ENCODE measurements at places on chromosomes 2 and 18.

DNA sequence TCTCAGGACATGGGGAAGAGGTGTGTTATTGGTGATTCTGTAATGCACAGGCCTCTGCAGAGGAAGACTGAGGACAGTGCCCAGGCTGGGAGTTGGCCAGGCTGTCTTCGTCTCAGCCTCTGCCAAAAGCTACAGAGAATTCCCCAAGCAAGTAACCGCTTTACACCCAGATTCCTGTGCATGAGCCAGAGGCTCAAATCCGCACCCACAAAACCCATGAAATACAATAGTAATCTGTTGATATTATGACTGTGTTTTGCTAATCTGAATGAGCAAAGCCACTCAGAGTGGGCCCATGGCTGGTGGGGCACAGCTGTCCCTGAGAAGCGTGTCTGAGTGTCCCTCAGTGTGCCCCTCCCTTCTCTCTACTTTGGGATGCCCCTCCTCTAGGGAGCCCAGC lies 149.5 kb upstream of the PXDN start:
- DNase-seq: peak; percentile 39

DNA sequence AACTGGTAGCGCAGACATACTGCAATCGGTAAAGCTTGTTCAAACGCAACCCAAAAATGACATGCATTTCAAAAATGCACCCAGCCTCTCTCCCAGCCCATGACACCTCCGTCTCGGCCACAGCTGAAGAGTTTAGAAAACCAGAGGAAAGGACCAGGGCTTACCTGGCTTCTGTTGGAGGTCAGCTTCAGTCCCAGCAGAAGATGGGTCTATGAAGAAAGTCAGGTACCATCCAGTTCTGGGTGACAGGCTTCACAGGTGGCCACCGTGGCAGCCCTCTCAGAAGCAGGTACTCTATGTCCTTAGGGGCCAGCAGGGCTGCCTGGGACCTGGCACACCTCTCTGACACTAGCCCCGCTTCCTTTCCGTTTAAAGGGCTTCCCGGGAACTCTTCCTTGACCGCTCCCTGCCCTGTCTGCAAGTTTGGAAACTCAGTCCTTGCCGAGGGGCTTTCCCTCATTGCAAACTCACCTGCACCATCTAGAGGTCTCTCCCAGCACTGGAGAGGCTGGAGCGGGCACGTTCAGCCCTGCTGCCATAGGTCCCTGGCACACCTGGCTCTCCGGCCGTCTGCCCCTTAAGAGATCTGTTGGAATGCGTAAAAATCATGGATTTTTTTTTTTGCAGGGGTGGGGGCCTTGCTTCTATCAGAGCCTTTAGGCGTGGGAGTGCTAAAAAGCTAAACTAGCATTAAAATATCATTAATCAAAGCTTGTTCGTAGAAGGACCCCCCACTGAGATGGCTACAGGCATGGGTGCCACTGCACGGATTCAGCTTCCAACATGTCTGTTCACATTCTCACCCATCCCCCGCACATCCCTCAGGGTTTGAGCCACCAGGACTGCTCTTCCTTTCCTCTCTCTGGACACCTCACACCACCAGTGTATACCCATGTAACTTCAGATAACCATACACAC lies at the start of gene EDAR:
TSS of gene EDAR (minus strand) at position 425 of the 918 bp plus-strand sequence. CDS start 58,206 bp downstream, outside the sequence.
- DNase-seq: peak; percentile 82

GRCh38 chr18:60894254-60894945 lies 438.8 kb upstream of the CDH20 start:
- no peak for DNase-seq

DNA sequence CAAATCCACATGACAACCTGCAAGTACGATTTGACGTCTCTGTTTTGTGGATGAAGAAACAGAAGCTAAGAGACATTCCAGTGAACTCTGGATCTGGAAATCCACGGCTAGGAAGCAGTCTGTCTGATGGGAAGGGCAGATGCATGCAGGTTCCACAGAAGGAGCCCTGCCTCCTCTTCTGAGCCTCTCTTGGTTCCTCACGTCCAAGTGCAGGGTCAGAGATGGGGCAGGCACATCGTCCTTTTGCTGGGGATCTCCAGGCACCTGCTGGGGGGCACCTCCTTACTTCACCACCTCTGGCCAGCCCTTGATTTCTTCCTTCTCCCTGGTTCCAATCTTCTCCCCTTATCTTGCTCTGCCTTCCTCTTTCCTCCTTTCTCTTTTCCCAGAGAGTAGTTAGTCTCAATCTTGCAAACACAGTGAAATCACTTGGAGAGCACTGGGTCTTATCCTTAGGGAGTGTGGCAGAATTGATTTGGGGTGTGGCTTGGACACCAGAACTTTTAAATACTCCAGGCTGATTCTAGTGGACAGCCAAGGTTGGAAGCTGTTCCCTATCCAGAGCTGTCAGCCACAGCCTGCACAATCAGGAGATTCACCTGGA lies 137.8 kb downstream of the BCL2 start:
- no peak for DNase-seq

DNA sequence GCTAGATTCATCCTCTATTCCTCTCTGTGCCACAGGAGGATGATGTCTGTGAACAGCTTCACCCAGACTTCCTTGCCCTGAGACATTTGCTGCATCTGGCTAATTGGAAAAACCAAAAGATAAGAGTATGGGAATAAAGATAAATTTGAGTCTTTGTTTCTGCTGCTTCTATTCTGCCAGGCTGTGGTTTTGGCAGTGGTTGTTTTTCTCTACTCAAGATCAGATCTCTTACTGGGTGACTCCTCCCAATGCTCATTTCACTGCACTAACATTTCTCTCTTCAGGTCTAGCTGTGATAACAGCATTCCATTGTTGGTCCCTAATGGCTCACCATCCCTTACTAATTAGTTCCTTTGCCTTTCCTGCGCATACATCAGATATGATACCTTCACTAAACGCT lies 89.5 kb downstream of the CALCRL start:
- DNase-seq: no peak

DNA sequence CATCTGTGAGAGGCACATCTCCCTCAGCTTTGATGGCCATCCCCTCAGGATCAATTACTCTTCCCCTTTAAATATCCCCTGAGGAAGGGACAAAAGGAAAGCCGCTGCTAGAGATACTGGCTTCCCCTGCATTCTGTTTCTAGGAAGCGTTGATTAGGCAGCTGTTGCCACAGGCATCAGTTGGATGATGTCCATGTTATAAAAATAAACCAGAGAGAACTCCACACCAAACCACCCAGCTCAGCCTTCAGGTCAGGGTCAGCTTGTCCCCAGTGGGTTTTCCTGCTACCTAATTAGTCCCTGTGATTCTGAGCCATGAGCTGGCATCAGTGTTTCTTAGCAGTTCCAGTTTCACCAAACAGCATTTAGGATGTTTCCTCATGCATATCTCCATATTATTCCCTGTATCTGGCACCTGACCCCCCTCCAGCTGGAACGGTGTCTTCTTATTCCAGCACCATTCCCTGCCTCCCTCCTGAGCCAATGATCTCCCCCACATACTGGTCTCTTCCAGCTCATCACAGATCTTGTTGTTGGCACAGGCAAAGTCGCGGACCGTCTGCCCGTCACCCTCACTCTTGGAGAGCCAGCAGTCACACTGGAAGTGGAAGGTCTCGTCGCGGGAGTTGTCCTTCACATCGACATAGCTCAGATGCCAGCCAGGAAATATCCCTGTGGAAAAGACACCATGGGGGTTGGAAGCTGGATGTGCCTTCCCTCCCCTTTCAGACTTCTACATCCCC lies 168.4 kb downstream of the LOXHD1 start:
- peak; percentile 68 for DNase-seq

DNA sequence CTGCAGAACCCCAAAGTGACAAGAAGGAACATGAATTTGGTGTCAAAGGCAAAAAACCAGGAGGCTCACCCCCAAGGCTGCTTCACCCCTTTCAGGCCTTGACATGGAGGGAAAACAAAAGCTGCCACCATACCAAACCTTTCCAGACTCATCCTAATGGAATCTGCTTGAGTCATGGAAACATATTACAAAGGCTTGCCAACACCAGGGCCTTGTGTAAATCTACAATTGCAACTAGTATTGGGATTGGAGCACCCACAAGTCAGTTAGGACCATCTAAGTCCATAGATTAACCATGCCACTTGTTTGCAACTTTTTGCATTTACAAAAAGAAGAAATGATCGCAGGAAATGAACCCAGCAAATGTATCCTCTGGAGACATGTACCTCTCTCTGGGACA lies 297.6 kb downstream of the CDCA7 start:
- no peak for DNase-seq

- no peak for DNase-seq
These were observed 10.2 kb downstream of the ZNF514 start for GRCh38 chr2:95149397-95149984.

GRCh38 chr2:172326211-172326509 lies 101.2 kb upstream of the ITGA6 start:
- no peak for DNase-seq

- no peak for DNase-seq
These were observed 37.4 kb downstream of the SMAD2 start for GRCh38 chr18:47893047-47893446.

GRCh38 chr2:66925128-66925527 lies 472.0 kb upstream of the ETAA1 start:
- DNase-seq: no peak

GRCh38 chr2:218607436-218608115 lies at the start of gene PLCD4:
PLCD4 (plus strand) TSS chr2:218607899; CDS start chr2:218615740, 7,841 bp downstream.
- DNase-seq: peak; percentile 80

- DNase-seq: no peak
These were observed 315.8 kb upstream of the KLHL29 start for GRCh38 chr2:23069156-23069555.

DNA sequence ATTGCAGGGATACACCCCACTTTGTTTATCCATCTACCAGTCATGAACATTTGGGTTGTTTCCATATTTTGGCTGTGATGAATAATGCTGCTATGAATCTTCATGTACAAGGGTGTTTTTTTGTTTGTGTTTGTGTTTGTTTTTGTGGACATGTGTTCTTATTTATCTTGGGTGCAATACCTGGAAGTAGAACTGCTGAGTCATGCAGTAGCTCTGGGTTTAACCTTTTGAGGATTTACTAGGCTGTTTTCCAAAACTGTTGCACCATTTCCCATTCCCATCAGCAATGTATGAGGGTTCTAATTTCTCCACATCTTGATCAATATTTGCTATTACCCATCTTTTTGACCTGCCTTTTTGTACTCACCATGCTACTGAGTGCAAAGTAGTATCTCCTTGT lies 140.0 kb upstream of the CYP1B1 start:
- no peak for DNase-seq

- no peak for DNase-seq
These were observed 55.6 kb upstream of the IMP4 start for GRCh38 chr2:130286983-130287655.

DNA sequence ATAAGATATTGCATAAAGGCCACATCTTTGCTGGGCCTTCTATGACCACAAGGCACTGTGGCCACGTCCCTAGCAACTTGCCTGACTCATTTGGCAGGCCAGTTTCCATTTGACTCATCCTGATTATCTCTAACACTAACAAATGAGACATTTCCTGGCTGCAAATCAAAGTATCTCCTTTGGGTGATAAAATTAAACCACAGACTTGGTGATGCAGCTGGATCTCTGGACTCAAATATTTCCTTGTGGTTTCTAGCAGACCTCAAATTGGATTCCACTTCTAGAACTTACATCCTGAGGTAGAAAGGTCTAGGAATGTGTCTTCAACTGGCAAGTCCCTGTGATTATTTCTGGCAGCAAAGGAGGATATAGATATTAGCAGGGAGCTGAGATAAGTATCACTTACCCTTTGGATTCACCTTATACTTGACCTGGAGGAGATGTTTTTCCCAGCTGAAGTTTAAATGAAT lies 167.9 kb upstream of the NXPH2 start:
- peak; percentile 7 for DNase-seq

DNA sequence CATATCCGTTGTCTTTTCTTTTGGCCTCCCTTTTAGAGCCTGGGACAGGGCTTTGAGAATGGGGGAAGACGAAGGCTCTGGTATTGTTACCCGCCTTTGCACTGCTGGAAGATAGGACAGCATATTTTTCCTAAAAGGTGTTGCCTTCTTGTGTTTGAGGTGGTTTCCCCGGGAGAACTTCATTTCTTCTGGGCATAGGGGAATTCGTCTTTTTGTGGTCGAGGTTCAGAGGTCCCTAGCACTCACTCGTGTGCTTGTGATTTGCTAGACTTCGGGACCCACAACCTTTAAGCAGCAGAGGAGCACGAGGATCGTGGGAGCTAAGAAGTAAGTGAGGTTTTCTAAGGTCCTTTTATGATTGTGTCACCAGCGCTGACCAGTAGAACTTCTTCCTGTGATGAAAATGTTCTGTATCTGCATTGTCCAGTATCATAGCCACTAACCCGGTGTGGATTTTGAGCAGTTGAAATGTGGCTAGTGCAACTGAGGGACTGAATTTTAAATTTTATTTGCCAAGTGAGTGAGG lies 611 bp downstream of the ZNF512 start:
- DNase-seq: peak; percentile 18

DNA sequence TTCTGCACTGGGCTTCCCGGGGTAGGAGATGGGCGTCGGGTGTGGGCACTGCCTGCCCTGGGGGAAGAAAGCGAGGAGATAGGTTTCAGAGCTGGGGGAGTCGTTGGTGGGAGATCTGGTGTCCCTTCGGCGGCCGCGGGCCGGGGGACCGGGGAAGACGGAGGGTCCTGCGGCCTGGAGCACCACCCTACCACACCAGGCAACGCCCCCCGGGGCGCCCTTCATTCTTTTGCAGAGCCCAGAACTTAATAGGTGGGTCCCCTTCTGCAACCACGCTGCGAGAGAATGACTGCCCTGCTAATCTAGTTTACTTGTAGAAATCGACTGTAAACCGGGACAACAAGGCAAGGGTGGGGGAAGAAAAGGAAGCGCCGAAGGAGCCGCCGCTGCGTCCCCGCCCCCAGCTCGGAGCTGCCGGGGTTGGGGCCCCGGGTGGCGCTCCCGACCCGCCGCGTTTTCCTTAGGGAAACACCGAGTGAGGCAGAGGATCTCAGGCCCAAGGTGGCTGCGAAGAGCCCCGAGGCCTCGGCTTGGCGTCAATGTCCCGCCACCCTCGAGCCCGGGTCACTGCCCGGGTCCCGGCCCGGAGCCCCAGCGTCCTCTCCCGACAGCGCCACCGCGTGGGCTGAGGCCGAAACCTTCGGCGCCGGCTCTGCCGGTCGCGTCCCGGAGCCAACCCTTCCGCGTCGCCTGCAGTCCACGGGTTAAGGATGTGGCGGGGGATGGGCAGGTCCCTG lies 5.4 kb upstream of the SATB2 start:
- peak; percentile 87 for DNase-seq

- DNase-seq: no peak
These were observed 586.7 kb downstream of the TDRD15 start for GRCh38 chr2:21710496-21710895.

DNA sequence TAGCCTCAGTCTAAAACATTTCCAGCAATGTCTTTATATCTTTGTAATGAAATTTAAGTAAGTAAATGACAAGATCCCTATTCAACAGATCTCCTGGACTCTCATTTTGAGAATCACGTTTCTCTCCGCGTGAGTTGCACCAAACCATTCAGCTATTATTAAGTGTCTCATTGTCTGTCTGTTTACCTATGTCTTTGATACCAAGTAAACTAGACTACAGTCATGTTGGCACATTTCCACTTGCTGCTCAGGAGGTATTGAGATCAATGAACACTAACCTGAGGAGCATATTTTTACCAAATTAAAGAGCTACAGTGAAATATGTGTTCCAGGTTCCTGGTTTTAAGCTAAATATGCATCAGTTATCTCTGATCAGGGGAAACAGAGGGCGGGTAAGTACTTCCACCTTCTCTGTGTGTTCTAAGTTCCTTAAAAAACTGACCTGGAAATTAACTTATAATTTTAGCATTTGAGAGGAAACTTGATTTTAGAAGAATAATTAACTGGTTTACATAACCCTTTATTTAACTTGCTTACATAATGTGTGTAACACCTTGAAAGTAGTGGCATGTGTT lies 125.8 kb downstream of the OSBPL6 start:
- peak; percentile 20 for DNase-seq
